Stimulated activated CD4-positive, alpha-beta T cell treated with anti-CD3 and anti-CD28 coated beads, Interleukin-4, amount 100 ng/mL, for 1 hour (primary cell): ENCODE measurements at places on chromosomes 7 and 10.

GRCh38 chr10:86536294-86536861, 14.8 kb upstream of the WAPL start:
- peak; percentile 46 for DNase-seq

- DNase-seq: no peak
Observed at GRCh38 chr7:155744971-155745683, 67.1 kb downstream of the SHH start.

- DNase-seq: no peak
Observed at GRCh38 chr10:78541481-78542140, 507.9 kb downstream of the RPS24 start.

- no peak for DNase-seq
Observed at GRCh38 chr7:114415064-114415989, 712 bp downstream of the FOXP2 start.

DNA sequence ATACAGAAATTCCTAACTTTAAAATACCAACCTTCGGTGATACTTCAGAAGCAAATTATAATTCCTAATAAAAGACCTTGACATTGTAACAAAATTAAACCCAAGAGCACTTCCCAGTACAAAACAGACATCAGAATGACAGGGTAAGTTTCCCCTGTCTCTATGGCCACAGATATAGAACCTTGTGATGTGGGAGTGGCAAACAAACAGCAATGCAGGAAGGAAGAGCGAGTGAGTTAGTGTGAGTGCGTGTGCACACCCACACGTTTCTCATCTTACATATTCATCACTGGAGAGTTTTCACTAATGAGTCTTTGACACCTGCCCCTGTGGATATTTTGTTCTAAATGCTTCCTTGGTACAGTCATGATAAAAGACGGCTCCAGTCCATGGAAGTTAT, 72.2 kb downstream of the VWC2 start:
- no peak for DNase-seq

GRCh38 chr7:97770850-97771249, 39.0 kb downstream of the TAC1 start:
- DNase-seq: no peak

DNA sequence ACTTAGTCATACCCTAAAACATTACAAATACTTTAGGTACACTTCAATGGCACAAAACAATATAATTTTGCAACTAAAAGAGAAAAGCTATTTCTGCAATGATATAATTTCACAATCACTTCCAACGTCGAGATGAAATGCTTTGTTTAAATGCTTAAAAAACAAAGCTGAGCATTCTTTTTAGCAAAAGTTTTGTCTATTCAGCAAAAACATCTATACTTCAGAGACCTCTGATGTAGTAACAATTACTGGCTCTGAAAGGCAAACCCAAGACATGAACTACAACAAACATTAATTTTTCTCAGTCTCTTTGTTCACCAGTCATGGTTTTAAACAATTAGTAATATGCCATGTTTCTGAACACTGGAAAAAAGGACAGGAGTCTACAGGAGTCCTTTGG, 16.4 kb downstream of the OAT start:
- DNase-seq: no peak

DNA sequence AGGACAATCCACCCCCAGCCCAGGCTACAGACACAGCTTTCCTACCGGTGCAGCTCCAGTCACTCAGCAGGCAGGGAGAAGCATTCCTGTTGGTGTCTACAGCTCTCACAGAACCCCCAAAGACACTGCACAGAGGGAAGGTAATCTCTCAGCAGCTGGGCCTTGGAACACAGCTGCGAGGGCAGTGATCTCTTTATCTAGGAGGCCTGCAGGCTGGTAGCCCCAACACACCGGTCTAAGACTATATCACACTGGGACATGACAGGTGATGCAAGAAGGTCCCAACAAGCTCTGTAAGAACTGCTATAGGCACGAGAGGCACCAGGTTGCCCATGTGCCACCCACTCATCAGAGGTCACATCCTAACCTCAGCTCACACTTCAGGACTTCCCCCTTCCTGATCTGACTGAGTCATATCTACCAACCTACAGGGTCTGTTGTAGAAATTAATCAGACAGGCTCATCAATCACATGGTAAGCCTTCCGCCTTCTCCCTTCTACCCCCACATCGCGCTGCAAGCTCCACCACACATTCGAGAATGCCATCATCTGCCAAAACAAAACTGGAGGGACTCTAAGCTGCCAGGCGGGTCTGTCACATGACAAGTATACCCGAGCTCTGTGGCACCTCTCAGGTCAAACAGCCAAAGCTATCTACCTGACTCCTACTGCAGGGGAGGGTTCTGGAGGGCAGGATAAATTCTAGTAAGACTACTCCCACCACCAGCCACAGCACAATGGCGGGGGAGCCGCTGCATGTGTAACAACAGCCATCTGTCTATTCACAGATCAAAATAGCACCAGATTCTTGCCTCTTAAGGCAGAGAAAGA, 26.1 kb downstream of the FAM53B start:
- peak; percentile 72 for DNase-seq

GRCh38 chr7:87322912-87323311, 22.6 kb upstream of the CROT start:
- no peak for DNase-seq

DNA sequence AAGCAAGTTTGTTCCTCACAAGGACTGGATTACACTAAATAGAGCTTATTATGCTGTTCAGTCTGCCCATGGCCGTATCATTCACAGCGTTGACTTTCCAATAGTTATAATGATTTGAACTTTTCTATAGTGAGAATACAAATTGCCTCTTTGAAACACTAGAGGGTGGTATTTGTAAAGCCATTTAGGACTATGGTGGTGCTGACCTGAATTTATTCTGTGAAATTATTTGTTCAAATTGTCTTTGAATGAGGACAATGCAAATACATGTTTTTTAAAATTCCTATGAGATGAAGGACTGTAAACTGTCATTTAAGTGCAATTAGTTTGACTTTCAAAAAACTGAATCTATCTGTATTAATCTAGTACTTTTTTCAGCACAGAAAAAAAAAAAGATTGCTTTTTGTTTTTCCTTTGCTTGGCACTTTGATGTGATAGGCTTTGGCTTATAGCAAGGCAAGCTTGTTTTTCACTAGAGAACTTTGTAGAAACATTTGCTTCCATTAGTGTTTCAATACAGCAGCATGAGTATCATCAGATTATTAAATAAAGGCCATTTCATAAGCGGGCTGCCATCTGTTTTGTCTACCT, 122.7 kb upstream of the TMEM229A start:
- DNase-seq: no peak

- DNase-seq: no peak
Observed at GRCh38 chr7:149720372-149721083, 52.9 kb downstream of the ZNF467 start.

DNA sequence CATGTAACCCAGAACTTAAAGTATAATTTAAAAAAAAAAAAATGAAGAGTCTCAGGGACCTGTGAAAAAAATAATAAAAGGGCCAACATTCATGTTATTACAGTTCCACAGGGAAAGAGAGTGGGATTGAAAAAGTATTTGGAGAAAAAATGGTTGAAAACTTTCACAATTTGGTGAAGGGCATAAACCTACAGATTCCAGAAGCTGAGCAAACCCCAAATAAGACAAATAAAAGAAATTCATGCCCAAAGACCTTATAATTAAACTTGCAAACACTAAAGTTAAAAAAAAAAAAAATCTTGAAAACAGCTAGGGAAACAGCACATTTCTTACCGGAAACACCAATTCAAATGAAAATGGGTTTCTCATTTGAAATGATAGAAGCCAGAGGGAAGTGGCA, 19.9 kb downstream of the VPS41 start:
- DNase-seq: no peak

DNA sequence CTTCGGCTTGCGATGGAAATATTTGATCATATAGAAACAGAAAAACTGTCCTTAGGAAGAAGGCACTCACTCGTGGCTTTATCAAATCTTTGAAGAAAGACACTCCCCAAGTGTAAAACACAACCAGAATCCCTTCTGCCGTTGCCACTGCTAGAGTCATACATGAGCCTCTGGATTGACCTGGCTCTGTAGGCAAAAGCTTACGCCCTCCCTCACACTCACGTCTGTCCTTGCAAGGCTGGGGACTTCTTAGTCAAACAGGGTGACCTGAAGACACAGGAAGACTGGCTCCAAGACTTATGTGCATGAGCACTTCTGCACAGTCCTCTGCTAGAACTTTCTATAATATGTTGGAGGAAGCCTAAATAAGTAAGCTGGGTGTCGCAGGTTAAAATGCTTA, 135.4 kb upstream of the MDFIC start:
- DNase-seq: no peak

DNA sequence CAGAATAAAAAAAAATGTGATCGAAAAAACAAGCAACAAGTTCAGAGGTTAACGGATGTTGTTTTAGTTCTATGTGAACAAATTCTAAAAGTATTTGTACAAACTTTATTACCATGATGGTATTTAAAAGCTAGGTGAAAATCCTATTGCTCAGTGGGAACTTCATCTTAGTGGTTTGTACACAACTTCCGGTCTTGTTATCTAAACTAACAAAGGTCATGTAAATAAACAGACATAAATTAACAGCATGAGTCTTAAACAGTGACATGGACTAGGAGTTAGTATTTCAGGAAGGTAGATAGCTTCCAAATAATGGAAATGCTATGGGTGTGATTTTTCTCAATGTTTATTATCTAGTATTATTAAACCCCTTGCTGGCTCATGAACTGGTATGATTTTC, 83.8 kb downstream of the SPAG6 start:
- DNase-seq: no peak

GRCh38 chr7:26592011-26592410, 272.4 kb downstream of the SKAP2 start:
- DNase-seq: no peak

- DNase-seq: no peak
Observed at GRCh38 chr7:41351091-41351490, 351.8 kb downstream of the INHBA start.

- DNase-seq: no peak
Observed at GRCh38 chr10:35743851-35744250, 101.8 kb upstream of the FZD8 start.

- DNase-seq: no peak
Observed at GRCh38 chr10:15223174-15223573, 54.7 kb upstream of the NMT2 start.

- DNase-seq: no peak
Observed at GRCh38 chr7:134188311-134188710, 61.2 kb downstream of the LRGUK start.

GRCh38 chr7:158541346-158542010, 46.1 kb downstream of the PTPRN2 start:
- DNase-seq: peak; percentile 19

DNA sequence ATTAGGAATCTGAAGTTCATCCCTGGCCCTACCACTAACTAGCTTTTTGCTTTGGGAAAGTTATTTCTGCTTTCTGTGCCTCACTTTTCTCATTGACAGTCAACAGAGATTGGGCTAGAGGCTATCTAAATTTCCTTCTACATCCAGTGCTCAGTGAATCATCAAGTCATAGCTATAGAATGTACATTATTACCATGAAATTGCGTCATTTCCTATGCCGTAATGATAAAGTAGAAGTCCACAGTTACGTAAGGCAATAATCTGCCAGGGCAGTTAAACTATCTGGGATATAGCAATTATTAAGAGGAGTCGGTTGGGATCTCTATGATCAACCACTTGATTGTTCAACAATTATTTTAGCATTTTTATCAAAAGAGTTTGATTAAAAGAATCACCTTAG, 64.4 kb downstream of the ITGB8 start:
- no peak for DNase-seq

GRCh38 chr10:49144058-49144720, 10.4 kb upstream of the FAM170B start:
- no peak for DNase-seq

DNA sequence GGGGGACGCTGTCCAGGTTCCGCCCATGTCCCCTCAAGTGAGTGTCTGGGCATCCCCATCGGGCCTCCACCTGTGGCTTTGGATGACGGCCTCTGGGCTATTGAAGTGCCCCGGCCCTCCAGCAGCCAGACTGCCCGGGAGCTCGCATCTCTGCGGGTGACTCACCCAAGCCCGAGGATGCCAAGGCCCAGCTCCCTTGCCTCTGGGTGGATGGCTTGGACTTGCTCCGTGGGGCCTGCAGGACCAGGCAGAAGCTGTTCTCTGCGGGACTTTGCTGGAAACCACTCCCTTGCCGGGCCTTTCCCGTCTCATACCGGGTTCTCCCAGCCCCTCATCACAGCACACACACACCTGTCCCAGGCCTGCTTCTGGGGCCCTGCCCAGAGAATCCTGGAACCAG, 22.4 kb downstream of the DPYSL4 start:
- DNase-seq: no peak

- DNase-seq: no peak
Observed at GRCh38 chr7:101882595-101883564, 65.5 kb downstream of the CUX1 start.

- no peak for DNase-seq
Observed at GRCh38 chr10:130762491-130762890, 549.0 kb downstream of the TCERG1L start.

- DNase-seq: no peak
Observed at GRCh38 chr10:131795761-131796160, 105.0 kb upstream of the PPP2R2D start.

DNA sequence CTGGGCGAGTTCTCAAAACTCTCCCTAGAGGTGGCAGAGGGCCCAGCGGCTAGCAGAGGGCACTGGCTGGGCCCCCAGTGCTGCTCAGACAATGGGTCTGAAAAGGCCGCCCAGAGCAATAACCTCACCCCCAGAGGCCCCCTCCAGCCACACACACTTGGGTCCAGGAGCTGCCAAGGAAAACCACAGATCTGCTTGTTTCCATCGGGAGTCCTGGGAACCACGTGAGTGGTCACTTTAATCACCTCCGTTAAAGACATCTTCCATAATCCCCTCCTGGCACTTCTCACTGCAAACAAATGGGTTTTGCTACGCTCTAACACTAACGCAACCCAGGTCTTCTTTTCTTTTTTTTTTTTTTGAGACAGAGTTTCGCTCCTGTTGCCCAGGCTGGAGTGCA, 30.0 kb downstream of the NUDT1 start:
- DNase-seq: no peak

GRCh38 chr7:46160861-46161260, 239.8 kb upstream of the IGFBP3 start:
- no peak for DNase-seq

- DNase-seq: no peak
Observed at GRCh38 chr7:721619-722248, 4.8 kb upstream of the DNAAF5 start.

- no peak for DNase-seq
Observed at GRCh38 chr7:112550468-112551060, 69.8 kb downstream of the LSMEM1 start.

DNA sequence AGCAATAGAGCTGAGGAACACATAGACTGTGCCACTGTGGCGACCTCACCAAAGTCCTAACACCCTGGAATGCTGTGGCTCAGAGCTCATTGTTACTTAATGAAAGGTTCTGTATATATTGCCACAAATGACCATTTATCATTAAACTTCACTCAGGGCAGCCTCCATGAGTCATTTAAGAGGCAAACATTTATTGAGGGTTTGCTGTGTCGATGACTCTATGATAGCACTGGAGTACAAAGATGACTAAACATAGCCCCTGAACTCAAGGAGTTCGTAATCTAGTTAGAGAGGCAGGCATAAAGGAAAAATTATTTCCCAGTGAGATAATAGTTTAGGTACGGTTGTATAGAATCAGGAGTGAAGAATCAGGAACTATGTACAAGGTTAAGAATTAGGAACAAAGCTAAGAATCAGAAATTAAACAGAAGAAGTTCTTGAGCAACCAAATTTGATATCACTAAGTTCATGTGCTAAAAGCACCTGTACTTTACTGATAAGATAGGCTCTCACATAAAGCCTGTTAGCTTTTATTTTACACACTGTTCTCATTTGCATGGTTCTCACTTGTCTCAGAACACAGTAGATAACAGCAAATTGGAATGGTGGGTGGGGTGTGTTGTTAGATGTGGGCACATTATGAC, 7.9 kb downstream of the ENTPD7 start:
- DNase-seq: no peak
